Stimulated activated CD4-positive, alpha-beta T cell treated with anti-CD3 and anti-CD28 coated beads, Interleukin-1b, Interleukin-23, amount 100 ng/mL, for 4 hours (primary cell): ENCODE measurements at places on chromosomes 13 and 19.

- DNase-seq: no peak
Measured at GRCh38 chr13:26024558-26024957, 27.3 kb downstream of the SHISA2 start.

DNA sequence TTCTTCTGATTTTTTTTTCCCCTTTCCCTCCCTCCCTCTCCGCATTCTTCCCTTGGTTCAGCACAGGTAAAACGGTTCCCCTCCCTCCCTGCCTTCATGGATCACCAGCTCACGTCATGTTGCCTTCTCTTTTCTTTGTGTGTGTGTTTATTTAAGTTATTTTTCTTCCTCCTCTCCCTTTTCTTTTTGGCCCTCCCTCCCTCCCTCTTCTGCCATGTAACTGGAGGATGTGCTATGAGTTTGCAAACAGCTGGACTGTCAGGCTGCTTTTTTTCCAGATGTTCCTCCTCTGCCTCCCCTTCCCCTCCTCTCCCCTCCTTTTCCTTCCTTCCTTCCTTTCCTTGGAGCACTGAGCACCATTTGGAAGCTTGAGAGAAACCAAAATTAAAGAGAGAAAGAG lies 2.0 kb downstream of the LENG9 start:
- DNase-seq: no peak

GRCh38 chr19:40721140-40721486 lies 4.2 kb downstream of the ITPKC start:
- no peak for DNase-seq

- DNase-seq: no peak
Measured at GRCh38 chr19:16895467-16896145, 6.8 kb downstream of the F2RL3 start.

DNA sequence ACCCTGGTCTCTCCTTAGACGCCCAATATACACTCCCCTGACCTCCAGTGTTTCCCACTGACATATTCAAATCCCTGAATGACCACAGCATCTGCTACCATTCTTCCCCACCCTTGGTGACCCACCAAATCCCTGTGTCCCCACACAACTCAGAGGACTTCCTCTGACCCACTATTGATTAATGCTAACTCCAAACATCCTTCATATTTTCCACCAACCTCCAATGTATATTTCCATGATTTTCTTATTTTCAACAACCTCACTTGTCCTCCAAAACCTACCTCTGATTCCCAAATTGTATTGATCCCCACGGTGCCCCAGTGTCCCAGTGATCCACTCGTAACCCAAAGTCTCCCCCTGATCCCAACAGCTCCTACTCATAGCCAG lies 526 bp upstream of the DMWD start:
- DNase-seq: no peak

GRCh38 chr19:3586127-3586626 lies 899 bp downstream of the GIPC3 start:
- peak; percentile 41 for DNase-seq

- no peak for DNase-seq
Measured at GRCh38 chr13:112757759-112758086, 67.9 kb downstream of the ATP11A start.

DNA sequence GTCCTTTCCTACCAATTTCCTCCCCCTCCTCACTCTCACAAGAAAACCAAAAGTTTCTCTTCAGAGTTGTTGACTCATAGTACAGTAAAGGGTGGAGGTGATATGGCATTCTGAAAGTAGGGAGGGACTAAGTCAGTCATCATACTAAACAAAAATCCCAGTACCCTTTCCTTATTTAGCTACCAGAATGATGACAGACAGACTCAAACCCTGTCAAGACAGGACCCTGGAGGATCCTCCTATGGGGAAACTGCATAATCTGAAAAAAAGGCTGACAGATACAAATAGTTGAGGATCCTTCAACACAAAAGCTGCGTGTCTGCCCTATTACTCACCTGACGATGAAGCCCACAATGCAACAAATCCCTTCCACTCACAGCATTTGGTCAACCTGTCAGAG lies 55.5 kb downstream of the CYSLTR2 start:
- no peak for DNase-seq

- no peak for DNase-seq
Measured at GRCh38 chr13:99662678-99663077, 161.4 kb downstream of the TM9SF2 start.

DNA sequence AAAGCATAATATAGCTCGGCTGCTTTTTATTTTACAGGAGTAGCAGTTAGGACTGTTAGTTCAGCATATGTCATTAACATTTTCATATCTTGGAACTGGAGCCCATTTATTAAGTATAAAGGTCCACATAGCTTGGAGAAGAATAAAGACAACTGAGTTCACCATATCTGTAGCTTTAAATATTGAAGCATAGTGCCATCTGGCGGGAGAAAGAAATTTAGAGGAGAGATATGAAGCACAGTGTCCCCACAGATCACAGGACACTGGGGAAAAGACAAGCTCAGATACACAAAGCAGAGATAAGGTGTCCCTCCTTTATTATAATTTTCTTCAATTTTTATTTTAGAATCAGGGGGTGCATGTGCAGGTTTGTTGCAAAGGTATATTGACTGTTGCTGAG lies 104.7 kb upstream of the FREM2 start:
- no peak for DNase-seq

DNA sequence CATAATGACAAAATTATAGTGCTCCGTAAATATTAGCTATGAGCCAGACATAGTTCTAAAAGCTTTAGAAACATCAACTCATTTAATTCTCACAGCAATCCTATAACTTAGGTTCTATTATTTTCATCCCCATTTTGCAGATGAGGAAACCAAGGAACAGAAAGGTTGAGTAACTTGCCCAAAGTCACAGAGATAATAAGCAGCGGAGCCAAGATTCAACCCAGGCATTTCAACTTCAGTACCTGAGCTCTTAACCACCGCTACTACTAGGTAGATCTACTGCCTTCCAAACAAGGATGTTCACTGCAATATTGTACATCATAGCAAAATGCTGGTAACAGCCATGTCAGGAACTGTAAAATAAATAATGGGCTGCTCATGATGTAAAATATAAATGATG lies 39.9 kb downstream of the ELF1 start:
- DNase-seq: no peak

GRCh38 chr19:16878181-16878965 lies 10.4 kb upstream of the F2RL3 start:
- DNase-seq: no peak

GRCh38 chr13:88162076-88162702 lies 491.0 kb downstream of the SLITRK5 start:
- DNase-seq: no peak

- DNase-seq: no peak
Measured at GRCh38 chr13:35211949-35212348, 264.5 kb downstream of the MAB21L1 start.

DNA sequence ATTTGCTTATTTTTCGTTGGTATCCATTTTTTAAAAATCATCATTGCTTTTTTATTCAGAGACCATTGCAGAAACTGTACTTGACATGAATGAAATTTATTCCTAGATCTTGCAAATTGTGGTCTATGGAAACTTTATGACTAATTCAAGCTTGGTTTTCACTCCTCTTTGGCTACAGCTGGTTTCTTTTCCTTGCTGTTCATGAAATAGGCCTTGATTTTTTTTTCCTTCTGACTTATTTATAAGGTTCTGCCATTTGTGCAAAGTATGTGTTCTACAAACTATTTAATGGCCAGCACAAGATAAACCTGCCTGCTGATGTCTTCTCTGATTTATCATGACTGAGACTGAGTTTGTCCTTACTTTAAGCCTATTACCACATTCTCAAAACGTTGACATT lies 764.0 kb upstream of the SLITRK5 start:
- no peak for DNase-seq

GRCh38 chr19:7883105-7883504 lies 5.2 kb upstream of the LRRC8E start:
- no peak for DNase-seq

DNA sequence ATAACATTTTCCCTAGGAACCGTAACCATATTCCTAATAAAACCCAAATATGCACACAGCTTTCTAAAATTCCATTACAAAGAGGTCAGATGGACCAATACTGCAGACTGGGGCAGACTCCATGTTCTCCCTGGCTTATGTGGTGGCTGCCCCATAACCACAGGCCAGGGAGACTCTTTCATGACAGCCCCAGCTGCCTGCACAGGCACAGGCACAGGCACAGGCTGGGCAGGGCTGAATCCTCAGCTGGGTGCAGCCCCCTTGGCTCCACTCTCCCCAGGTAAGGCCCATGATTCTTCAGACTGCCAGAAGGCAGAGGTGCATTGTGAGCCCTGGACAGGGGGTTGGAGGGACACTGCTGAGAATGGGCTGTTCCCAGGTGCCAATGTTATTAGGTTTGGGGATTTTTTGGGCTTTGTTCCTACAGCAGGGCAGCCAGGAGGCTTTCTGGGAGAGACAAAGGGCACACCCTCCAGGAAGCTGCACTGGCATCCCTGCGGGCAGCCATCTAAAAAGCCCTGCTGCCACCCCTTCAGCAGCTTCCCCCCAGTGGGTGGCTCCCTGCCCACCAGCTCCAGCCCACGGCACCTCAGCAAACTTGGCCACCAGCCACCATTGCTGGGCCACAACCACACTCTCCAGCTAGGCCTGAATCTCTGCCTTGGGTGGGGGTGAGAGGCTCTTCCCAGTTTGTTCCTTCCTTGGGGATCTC lies 20.0 kb downstream of the DOCK9 start:
- no peak for DNase-seq

DNA sequence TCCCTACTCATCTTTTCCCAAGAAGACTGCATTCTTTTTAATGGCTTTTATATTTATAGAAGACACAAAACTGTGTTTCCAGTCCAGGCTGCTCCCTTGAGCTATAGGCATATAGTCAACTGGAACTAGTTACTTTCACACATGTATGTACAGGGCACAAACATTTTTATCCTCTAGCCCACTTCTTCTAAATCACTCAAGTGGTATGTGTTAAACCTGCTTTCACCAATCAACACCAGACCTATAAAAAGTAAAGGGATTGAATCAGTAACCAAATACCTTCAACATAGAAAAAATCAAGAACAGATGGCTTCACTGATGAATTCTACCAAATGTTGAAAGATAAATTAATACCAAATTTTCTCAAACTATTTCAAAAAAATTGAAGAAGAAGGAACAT lies 584.2 kb upstream of the SLITRK1 start:
- no peak for DNase-seq

DNA sequence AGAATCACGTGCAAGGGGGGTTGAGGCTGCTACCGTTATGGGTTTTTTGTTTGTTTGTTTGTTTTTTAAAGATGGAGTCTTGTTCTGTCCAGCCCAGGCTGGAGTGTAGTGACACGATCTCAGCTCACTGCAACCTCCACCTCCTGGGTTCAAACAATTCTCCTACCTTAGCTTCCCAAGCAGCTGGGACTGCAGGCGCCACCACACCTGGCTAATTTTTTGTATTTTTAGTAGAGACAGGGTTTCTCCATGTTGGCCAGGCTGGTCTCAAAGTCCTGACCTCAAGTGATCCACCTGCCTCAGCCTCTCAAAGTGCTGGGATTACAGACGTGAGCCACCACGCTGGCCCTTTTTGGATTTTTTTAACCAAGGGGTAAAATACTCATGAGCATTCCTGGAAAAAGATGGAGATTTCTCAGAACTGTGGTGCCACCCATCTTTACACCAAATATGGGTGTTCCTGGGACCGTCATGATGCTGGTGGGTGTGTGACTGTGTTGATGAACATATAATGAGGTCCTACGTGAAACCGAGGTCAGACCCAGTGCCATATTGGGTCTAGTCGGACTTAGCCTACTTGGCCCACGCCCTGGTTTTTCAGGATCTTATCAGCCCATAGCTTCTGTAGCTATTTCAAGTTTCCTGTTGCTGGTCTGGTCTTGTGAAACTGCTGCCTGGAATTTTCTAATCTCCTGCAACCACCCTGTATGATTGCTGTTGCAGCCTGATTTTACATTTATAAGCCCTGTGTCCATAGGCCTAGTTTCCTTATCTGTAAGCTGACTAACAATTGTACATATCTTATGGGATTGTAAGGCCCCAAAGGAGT lies 6.2 kb downstream of the PPP1R15A start:
- DNase-seq: no peak

DNA sequence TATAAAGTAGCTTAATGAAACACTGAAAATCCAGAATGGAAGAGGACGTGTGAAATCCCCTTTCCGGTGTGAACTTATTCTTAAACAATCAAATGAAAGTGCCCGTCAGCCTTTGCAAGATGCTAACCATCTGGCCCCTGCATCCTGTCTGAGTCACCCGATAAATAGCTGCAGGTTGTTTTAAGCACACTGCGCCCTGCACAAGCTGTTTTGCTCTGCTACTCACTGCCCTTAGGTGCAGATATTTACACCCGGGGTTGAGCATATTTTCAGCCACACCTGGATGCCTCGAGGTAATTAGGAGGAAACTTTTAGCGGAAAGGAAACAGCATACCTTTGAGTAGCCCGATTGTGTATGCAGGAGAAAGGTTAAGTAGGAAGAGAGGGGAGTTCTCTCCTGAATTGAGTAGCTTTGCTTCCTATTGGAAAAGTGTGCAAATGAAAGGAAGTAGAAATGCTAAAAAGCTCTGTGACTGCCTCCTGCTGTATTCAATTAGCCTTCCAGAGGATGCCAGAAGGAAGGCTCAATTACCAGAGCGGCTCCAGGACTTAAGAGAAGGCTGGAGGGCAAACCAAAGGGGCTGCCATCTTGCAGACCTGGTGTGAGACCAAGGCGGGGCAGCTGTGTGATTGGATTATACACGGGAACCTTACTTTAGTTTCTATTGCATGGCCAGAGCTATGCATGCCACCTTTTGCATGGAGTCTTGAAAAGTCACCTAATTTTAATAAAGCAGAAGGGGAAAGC lies 42.5 kb downstream of the IRS2 start:
- no peak for DNase-seq

- DNase-seq: peak; percentile 37
Measured at GRCh38 chr19:10353793-10354391, 14.5 kb upstream of the ICAM3 start.

GRCh38 chr13:105732806-105733529 lies 802.5 kb downstream of the EFNB2 start:
- DNase-seq: no peak

DNA sequence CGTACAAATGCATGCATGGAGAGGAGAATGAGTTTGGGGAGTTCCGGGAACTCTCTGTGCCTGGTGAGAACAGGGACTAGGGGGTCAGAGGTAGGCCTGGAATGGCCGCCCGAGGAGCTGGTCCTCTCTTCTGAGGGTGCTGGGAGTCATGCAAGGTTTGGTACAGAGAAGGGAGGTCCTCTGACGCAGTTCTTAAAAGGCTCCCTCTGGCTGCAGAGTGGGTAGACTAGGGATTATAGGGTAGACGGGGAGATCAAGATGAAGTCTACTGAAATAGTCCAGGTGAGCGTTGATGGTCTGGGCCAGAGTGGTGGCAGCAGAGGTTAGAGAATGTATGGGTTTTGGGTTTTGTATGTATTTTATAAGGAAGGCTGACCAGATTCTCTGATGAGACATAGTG lies 796 bp downstream of the ZNF304 start:
- no peak for DNase-seq
